ENCODE measurements at places on chromosomes 4 and X. TPM values are rescaled to one million over a fixed set of nuclear protein-coding genes. Genes with fewer than 3 reads are reported as not detected.

GRCh38 chr4:3122081-3122563 lies 47.6 kb downstream of the HTT start:
- no peak for DNase-seq

- DNase-seq = no peak
These were observed 129.5 kb downstream of the LARP7 start for GRCh38 chr4:112766422-112766821.

GRCh38 chr4:70984589-70984988 lies 8.9 kb upstream of the DCK start:
- DNase-seq = no peak

DNA sequence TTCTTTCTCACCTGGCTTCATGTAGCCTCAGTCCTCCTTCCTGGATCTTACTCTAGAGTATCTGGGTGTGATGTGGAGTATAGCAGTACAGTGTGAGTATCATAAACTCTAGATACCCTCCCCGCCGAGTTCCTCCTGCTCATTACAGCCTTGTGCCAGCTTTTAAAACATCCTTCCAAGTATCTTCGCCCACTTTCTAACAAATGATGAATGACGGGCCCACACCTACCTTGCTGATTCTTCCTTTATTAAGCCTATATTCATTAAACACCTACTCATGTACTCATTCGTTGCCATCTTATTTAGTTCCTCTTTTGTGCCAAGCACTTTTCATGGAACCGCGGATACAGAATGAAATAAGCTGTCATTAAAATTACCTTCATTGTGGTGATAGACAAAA lies 1585.3 kb upstream of the TENM3 start:
- no peak for DNase-seq

DNA sequence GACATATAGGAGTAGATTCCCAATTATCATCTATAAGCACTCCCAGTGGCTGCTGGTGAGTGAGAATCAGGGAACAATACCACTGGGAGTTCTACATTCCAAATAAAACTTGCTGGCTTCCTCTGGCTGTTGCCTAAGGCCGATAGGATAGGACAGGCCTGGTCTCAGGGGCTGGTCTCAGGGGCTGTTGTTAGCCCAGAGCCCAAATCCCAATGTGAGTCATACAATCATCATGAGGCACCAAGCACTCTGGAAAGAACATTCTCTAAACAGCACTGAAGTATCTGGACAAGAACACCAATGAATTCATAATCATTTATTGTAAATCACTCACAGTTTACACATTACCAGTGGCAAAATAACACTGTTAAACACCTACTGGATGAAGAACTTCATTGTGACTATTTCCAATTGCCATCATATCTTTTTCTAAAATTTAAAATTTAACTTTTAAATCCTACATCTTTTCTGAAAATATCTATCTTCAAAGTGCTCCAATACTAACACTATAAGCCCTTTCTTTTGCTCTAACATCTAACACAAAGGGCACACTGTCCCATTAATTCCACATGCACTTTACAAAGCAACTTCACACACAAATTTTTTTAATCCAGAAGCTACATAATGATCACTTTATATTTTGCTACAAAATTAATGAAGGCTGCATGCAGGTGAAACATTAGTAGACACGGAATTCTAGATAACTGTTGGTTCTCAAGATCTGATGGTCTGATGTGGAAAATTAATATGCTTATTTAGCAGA lies 67.6 kb upstream of the TMEM150C start:
- DNase-seq = no peak

GRCh38 chr4:168696280-168696679 lies 199.4 kb downstream of the PALLD start:
- no peak for DNase-seq

GRCh38 chrX:9349572-9350494 lies 115.0 kb upstream of the TBL1X start:
- no peak for DNase-seq

GRCh38 chr4:105194328-105195231 lies 47.9 kb downstream of the TET2 start:
- DNase-seq = no peak

DNA sequence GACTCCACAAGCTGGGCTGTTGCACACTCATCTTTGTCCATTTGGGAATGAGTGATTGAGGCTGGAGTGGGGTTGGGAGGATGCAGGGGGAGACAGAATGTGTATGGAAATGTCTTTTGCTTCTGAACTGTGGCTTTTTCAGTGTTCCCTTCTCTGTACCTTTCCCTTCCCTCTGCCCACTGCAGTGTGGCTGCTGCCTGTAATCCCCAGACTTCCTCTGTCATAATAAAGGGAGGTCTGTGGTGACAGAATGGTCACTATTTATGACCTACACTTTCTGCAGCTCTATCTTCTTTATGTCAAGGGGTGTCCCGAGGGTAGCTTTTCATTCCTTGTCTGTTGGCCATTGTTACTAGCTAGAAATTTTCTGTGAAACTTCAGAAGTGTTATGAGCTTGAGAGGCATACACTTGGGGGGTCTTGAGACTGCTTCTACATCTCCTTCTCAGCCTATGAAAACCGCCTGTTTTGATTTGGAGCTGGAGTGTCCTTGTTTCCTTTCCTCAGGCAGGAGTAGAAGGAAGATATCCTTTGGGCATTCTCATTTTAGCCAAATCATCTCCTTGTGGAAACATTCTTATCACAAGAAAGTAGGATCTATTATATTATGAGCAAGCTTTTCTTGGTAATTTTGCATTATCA lies 63.0 kb downstream of the ANK2 start:
- no peak for DNase-seq

DNA sequence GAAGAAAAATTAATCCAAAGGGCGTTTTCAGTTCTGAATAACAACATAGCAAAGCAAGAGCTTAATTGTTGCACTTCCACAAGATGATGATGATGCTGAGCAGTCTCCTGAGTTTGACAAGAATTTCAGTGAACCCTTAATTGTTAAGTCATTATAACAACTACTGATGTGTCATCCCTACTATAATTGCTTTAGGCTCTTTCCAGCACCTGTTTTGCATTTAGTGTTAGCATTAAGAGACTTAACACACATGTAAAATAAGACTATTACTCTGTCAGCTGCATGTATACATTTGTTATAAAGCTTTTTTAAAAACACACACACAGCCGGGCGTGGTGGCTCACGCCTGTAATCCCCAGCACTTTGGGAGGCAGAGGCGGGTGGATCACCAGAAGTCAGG lies 37.9 kb upstream of the GALNT7 start:
- no peak for DNase-seq

- DNase-seq = no peak
These were observed 81.9 kb downstream of the PDLIM5 start for GRCh38 chr4:94533405-94534223.

- DNase-seq = no peak
These were observed 146.6 kb downstream of the AASDH start for GRCh38 chr4:56240554-56241174.

GRCh38 chr4:110087070-110087708 lies 111.2 kb downstream of the ELOVL6 start:
- no peak for DNase-seq

GRCh38 chrX:119189595-119189994 lies 46.5 kb upstream of the PGRMC1 start:
- DNase-seq = no peak

- no peak for DNase-seq
These were observed 129.7 kb downstream of the HS3ST1 start for GRCh38 chr4:11299016-11299415.

GRCh38 chr4:81405900-81406401 lies 65.8 kb downstream of the RASGEF1B start:
- DNase-seq = no peak

- DNase-seq = no peak
These were observed 341.3 kb downstream of the ADGRL3 start for GRCh38 chr4:61541459-61541858.

- DNase-seq = no peak
These were observed 25.6 kb downstream of the MAEA start for GRCh38 chr4:1315306-1315705.

DNA sequence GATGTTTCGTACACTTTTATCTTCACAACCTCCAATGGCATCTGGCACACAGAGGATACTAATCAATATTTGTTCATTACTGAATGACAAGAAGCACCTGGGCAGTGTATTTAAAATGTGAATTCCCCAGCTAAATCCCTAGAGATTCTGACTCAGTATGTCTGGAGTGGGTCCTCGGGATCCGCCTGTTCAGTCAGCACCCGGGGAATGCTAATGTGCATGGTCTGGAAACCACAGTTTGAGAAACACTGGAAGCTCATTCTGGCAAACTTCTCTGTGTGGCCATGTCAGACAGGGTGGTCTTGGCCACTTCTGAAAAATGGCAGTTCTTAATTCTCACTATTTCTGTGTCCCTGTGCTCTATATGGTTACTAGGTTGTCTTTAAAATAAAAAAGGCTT lies 138.8 kb upstream of the VCX start:
- DNase-seq = no peak

- no peak for DNase-seq
These were observed 676.7 kb upstream of the ACTRT1 start for GRCh38 chrX:128728943-128729342.

- no peak for DNase-seq
These were observed 118.4 kb downstream of the APBB2 start for GRCh38 chr4:41095973-41096372.

DNA sequence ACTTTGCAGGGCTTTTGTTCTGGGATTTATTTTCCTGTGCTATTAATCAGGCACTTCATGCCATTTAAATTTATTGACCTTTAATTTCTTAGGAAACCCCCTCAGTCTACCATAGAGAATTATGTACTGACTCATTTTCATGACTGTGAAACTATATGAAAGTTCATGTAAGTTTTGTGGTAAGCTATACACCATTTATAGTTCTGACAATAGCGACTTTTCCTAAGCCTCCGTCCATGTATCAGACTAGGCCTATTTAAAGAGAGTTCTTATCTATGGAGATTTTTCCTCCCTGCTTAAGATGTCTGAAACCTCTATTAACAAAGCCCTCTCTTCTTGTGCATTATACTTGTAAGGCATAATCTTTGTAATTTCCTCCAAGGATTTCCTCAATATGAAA lies 111.6 kb downstream of the AFF2 start:
- DNase-seq = no peak

DNA sequence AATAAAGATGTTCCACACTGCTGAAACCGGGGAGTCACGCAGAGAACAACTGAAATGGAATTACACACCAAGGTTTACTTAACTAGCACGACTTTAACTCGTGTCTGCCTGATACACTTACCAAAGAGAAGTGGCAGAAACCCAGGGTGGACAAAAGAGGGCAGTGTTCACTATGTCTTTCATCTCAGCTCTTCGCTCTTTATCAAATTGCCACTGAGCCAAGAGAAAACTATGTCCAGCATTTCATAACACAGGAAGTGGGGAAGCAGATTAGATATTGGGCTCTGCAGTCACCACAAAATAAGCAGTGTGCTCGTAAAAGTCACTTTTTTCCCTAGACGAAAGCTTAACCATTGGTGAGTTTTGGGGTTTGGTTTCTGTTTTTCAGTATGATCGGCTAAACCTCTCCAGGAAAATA lies 155.7 kb downstream of the CHIC2 start:
- DNase-seq = no peak

GRCh38 chr4:36332023-36332781 lies 50.8 kb downstream of the DTHD1 start:
- DNase-seq = no peak

DNA sequence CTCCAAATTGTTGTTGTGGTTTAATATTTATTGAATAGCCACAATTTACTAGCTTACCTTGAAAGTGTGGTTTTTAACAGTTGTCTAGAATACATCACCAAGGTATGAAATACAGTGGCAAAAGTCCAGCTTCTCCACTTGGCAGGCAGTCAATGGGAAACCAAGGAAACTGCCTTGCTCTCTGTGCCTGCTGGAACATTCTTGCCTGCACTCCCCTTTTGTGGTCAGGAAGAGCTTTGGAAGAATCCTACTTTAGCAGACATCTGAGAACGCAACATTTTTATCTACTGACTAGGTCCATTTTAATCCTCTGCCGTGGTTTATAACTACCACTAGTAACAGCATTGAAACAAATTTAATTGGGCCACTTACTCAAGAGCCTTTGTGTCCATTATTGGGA lies 64.5 kb downstream of the TENM3 start:
- no peak for DNase-seq

GRCh38 chrX:112877771-112878173 lies 37.1 kb upstream of the AMOT start:
- no peak for DNase-seq

GRCh38 chr4:80221161-80221560 lies 23.9 kb downstream of the PRDM8 start:
- no peak for DNase-seq

- DNase-seq = no peak
These were observed 133.4 kb upstream of the NAP1L5 start for GRCh38 chr4:88831031-88831430.

- DNase-seq = no peak
These were observed 2.2 kb upstream of the CLDN2 start for GRCh38 chrX:106917830-106918500.

- DNase-seq = no peak
These were observed 835 bp downstream of the TMEM185A start for GRCh38 chrX:149630681-149631233.

GRCh38 chr4:22787753-22788375 lies 95.1 kb downstream of the GBA3 start:
- DNase-seq = no peak

The TCEAL7 gene
- total RNA-seq = 11.1 TPM

The TCEAL9 gene
- total RNA-seq = 94.5 TPM

The GAGE2A gene
- total RNA-seq = not detected

The GABRG1 gene
- under 0.01 TPM for total RNA-seq

The ADH6 gene
- total RNA-seq = not detected

The UGT2B15 gene
- 0.98 TPM for total RNA-seq

The TMEM31 gene
- not detected for total RNA-seq

The HMX1 gene
- total RNA-seq = not detected

All from breast epithelium (tissue), 4 donors.